8988T (cell line): ENCODE measurements at places on chromosomes 2 and 18.

- DNase-seq: no peak
Observed at GRCh38 chr18:46073474-46074331, 1.6 kb upstream of the PSTPIP2 start.

DNA sequence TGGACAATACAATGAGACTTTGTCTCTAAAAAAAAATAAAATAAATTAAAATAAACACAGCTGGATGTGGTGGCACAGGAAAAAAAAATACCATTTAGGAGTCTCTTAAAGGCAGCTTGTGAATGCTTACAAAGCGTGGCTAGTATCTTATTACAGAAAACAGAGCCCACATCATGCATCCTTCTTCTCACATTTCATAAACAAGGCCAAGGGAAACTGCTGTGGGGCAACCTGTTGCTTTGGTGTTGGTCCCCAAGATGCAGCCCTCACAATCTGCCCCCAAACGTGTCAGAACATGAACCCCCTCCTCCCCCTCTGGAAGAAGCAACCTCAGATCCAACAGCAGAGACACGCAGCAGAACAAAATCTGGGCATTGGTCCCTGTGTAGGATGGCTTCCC is 2.6 kb downstream of the SLC14A1 start:
- DNase-seq: no peak

- DNase-seq: no peak
Observed at GRCh38 chr18:73691118-73691517, 456.5 kb downstream of the FBXO15 start.

- DNase-seq: no peak
Observed at GRCh38 chr18:44245019-44245418, 435.7 kb upstream of the SETBP1 start.

DNA sequence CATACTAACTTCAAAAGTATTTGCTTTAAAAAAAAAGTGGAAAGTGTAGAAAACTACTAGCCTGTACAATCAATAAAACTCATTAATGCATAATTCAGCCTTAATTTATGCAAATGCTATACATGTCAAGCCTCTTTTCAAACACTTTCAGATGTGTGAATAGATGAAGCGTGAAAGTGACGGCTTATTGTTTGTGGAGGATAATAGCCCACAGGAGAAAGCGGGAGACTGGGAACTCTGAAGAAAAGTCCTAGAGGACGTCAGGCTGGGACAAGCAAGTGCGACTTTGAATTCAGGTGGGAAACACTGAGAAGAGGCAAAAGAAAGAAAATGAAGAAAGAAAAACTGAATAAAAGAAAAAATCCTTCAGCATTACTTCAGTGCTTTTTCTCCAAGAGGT is 108.5 kb downstream of the STK39 start:
- no peak for DNase-seq

GRCh38 chr2:26651799-26652198 is 10.6 kb upstream of the CIB4 start:
- no peak for DNase-seq

- DNase-seq: no peak
Observed at GRCh38 chr2:136327162-136327852, 209.4 kb upstream of the CXCR4 start.

GRCh38 chr2:73749314-73749713 is 12.2 kb upstream of the TPRKB start:
- no peak for DNase-seq

- peak; percentile 77 for DNase-seq
Observed at GRCh38 chr2:10057231-10058107, 14.1 kb downstream of the KLF11 start.

GRCh38 chr2:234979204-234980167 is 27.7 kb downstream of the SH3BP4 start:
- DNase-seq: no peak

GRCh38 chr2:67896076-67896475 is 166.7 kb downstream of the C1D start:
- DNase-seq: no peak

DNA sequence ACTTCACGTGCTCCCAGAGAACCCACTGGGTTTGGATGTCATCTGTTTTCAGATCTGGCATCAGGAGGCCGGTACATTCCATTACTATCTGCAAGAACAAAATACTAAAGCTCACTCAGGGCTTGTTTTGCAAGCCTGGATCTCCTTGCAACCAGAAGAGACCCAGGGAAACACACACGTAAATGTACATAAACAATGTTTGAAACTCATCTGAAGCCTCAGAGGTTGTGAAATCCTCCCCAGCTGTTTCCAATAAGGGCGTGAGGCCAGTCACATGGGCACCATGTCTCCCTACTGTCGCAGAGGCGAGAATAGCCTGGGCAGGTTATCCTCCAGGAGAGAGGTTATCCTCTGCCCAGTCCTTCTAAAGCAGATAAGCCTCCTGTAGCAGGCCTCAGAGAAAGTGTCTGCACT is 186.9 kb downstream of the GFPT1 start:
- no peak for DNase-seq

- no peak for DNase-seq
Observed at GRCh38 chr18:31079973-31080372, 22.2 kb downstream of the DSC2 start.

GRCh38 chr2:37263839-37264238 is 32.4 kb downstream of the NDUFAF7 start:
- DNase-seq: no peak

- DNase-seq: no peak
Observed at GRCh38 chr18:59353079-59353680, 5.9 kb downstream of the LMAN1 start.

DNA sequence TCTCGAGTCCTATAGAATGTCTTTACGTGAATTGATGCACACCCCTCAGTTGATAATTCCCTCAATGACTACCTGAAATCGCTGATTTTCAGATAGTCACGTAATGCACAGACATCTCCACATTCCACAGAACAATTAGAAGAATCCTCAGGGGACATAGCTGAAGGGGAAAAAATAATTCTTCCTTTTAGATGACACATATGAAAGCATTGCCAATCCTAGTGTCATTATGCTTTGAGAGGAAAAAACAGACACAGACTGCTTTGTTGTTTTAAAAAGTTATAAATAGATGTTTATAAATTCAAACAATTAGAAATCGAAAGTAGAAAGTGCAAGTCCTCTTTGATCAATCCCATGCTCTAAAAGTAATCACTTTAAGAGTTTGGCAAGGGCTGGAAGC is 100.6 kb upstream of the FN1 start:
- DNase-seq: no peak

DNA sequence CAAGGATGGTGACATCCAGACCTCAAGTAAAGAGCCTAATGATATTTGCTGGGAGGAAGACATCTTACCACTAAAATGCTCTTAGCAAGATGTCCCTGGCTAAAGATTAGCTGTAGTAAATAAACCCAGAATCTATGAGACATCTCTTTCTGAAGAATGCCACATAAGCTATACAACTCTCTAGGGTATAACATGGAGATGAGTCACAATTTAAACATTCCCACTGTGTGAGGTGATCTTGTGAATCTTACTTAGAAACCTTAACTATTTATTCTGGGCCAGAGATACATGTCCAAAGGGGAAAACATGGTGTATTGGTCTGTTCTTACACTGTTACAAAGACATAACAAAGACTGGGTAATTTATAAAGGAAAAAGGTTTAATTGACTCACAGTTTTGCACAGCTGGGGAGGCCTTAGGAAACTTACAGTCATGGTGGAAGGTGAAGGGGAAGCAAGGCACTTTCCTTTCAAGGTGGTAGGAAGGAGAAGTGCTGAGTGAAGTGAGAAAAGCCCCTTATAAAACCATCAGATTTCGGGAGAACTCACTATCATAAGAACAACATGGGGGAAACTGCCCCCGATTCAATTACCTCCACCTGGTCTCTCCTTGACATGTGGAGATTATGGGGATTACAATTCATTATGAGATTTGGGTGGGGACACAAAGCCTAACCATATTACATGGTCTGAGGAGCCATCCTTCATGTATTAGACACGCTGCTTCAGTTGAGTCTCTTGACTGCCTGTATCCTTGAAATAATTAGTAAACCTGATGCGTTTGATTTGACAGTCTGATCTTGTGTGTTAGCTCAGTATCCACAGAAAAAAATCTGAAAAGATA is 17.1 kb downstream of the KRCC1 start:
- DNase-seq: no peak

DNA sequence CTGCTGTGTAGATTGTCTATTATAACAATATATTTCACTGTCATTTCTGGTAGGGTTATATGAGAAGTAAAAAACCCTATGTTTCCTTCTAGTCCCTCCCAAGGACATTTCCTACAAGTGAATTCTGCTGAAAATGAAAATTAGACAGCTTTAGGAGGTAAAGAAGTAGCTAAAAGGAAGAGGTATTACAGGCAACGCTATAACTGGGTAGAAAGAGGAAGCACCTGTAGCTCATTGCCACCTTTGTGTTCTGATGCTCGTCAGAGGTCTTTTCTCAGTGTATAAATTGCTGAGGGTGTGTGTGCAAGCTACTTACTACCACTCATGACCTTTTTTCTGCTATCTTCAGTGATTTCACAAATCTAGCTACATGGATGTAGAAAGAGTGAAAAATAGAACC is 1.4 kb downstream of the DNAJC10 start:
- DNase-seq: no peak

DNA sequence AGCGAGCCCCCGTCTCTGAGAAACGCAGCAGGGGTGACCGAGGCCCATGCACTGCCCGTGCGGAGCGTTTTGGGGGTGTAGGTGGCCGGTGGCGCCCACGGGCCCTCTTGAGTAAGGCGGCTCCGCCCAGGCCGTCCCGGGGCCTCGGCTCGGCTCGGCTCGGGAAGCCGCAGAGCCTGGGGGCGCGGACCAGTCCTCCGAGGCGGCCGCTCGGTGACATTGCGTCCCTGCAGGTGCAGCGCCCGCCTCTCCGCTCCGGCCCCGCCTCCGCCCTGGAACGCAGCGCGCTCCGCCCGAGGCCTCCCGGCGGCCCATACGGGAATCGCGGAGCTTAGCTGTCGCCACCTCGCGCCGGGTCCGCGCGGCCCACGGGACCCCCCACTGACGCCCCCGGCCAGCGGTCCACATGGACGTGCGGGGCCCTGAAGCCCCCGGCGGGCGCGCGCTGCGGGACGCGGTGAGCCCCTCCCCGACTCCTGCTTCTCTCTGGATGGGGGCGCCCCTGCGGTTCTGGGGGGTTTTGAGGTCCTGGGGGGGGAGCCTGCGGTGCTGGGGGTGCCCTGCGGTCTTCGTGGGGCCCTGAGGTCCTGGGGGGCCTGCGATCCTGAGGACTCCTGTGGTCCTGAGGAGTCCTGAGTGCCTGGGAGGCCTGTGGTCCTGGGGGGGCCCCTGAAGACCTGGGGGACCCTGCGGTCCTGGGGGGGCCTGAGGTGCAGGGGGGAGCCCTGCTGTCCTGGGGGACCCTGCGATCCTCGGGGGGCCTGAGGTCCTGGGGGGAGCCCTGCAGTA is at the start of gene HSBP1L1:
TSS of gene HSBP1L1 (plus strand) at position 314 of the 789 bp plus-strand sequence. CDS start at position 407, 93 bp downstream.
- DNase-seq: peak; percentile 50

DNA sequence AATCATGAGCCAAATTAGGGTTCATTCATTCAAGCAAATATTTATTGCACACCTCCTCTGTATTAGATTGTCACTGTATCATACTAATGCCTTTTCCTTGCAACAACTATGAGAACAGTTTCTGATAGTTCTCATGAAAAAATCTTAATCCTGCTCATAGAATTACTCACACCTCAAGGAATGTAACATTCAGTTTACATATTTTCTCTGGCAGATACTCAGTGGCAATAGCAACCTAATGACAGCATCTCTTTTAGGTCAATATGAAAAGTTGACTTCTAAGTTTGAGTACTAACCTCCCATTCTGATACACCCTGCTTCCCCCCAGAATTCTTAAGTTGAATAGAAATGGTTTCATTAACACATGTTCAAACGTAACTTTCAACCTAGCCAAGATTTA is 132.0 kb downstream of the VWC2L start:
- DNase-seq: no peak

- no peak for DNase-seq
Observed at GRCh38 chr2:203739351-203739750, 32.9 kb downstream of the CD28 start.

- DNase-seq: no peak
Observed at GRCh38 chr2:218031261-218031660, 28.5 kb upstream of the TNS1 start.

DNA sequence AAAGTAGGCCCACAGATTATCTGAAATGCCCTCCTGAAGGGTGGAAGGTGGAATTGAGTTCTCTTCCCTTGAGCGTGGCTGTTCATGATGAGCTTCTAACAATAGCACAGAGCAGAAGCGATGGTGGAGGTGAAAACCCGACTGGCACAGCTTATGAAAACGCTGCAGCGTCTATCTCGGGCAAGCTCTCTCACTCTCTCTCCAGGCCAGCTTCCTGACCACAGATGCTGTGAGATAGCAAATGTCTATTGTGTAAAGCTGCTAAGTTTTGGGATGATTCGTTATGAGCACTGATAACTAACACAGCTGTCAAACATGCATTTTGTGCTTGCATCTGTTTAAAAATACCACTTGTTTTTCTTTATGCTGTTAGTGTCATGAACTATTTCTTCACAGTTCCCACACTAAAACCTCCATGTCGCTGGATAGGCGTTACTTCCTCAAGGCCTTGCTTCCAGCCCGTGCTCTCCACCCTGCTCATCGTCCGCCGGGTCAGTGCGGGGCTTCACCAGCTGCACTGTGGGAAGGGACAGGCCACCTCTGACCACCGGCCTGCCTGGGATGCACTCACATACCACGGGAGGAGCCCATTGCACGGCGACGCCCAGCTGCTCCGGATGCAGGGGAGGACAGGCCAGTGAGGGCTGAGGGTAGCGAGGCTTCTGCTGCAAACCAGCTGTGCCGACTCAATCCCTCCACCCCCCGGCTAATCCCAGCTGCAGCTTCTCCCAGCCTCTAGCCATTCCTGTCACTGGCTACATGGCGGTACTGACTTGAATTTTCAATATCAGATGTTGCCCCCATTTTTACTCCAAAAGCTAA is 60.0 kb upstream of the OTOS start:
- no peak for DNase-seq

DNA sequence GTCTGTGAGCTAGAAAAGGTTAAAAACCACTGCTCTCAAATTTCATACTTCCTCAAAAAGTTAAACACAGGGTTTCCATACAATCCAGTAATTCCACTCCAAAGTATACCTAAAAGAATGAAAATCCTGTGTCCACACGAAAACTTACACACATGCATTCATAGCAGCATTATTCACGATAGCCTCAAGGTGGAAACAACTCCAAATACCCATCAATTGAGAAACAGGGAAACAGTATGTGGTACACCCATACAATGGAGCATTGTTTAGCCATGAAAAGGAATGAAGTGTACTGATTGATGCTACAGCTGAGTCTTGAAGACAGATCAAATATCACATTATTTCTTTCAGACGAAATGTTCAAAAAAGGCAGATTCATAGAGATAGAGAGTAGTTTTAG is 36.7 kb downstream of the UXS1 start:
- DNase-seq: no peak

GRCh38 chr2:116696223-116696622 is 1118.3 kb upstream of the DDX18 start:
- no peak for DNase-seq

GRCh38 chr2:28453396-28453795 is 42.5 kb upstream of the PLB1 start:
- no peak for DNase-seq

DNA sequence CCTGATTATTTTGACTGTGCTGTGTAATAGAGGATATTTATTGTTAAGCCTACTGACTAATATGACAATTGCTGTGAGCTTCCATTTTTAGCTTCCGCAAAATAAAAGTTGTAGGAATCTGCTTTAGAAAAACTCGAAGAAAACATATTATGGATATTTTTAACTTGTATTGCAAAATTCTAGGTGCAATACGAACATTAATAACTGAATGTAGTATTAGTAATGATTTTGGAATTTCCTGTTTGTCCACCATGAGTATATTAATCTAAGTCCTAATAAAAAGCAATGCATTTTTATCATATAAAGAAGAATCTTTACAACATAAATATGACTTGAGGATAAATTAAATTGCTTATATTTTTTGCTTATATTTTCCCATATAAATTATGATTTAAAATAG is 2.4 kb upstream of the DSC3 start:
- DNase-seq: no peak
